ENCODE measurements at places on chromosomes 2 and 18.

DNA sequence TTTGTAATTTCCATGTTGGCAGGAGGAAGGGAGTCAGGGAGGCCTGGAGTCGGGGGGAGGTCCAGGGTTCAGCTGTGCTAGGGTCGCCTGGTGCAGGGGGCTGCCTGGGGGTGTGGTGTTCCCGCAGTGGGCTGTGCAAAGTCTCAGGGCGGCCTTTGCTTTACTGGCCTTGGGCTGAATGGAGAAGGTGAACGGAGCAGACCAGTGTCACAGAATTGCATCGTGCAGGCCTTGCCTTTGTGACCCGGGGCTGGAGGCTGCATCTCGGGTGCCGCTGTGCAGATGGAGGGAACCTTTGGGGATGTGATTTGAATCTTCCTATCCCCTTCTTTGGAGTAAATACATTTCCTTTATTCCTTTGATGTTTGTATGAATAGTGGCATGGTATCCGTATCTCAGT is 8.8 kb downstream of the SNTG2 start:
- DNase-seq = no peak

GRCh38 chr2:177281400-177282180 is 17.1 kb upstream of the NFE2L2 start:
- no peak for DNase-seq

DNA sequence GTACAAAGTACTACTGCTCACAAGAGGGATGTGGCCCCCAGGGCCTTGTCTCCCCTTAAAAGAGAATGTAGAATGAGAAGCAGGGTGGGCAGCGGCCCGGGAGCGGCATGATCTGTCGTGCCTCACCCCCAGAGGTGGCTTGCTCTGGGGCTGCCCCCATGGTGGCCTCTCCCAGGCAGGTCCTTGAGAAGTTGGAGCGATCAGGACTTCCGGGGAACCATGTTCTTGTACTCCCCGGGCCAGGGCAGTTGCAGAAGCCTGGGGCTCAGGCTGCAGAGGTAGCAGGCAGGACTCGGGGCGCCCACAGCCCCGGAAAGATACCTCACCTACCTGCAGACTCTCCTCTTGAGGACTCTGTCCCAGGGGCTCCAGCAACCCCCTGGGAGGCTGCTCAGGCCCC is 62.6 kb downstream of the CYP26B1 start:
- no peak for DNase-seq

DNA sequence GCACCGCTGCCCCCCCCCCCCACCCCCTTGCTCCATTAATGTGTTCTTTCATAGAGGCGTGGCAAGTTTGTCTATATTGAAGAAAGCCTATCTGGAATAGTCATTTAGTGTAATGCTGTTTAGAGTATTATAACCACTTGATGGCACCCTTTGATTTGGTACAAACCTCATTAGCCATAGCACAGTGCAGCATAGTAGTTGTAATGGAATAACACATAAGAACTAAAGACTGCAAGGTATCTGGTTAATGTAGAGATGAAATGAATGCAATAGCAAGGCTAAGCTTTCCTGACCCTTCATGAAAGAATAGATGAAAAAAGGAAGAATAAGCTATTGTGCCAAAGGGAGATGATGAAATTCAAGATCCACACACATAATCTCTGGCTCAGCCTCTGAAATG is 81.9 kb downstream of the EHBP1 start:
- no peak for DNase-seq

DNA sequence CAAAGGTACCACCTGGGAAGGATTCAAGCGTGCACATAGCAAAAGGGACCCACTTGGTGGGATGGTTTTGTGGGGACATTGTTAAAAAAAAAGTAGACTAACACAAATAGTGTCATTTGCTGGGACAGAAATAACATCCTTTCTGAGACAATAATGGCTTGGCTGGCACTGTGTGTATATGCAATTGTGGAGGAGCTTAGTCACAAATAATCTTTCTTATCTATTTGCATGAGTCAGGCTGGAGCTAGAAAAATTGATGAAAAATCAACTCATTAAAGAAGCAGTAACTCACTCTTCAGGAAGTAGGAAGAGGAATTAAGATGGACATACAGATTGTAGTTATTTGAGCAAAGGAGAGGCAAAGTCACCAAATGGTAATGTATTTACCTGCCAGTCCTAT is 29.5 kb upstream of the ITGB6 start:
- DNase-seq = no peak

DNA sequence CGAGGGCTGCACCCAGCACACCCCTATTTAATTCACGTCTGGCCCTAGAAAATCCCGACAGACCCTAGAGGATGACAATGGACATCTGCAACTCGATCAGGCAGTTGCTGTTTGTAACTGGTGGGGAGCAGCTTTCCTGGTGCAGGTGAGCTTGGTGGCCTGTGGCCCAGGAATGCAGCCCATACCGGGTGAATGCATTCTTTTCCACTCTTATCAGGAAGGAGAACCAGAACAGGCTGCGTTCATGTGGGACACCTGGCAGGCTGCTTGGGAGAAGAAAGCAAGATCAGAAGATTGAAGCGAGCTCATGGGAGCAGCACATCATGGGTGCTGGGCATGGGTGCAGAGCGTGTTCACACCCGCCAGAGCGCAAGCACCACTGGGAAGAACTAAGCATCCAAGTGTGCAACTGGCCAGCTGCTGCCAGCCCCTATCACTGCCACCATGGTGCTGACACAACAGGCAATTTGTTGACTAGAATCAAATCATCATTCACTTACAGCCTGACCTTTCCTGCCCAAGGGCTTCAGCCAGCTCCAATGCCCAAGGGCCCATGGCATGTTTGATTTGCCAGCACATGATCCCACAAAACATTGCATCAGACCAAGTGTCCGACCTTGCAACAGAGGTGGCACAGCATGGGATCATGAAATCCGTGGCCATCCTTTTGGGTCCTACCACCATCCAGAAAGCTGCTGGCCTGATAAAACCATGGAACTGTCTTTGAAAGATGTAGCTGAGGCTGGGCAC is 241.7 kb upstream of the ID2 start:
- no peak for DNase-seq

- no peak for DNase-seq
Measured at GRCh38 chr2:159266554-159266953, 19.9 kb downstream of the WDSUB1 start.

- no peak for DNase-seq
Measured at GRCh38 chr2:233972941-233973575, 55.9 kb downstream of the TRPM8 start.

DNA sequence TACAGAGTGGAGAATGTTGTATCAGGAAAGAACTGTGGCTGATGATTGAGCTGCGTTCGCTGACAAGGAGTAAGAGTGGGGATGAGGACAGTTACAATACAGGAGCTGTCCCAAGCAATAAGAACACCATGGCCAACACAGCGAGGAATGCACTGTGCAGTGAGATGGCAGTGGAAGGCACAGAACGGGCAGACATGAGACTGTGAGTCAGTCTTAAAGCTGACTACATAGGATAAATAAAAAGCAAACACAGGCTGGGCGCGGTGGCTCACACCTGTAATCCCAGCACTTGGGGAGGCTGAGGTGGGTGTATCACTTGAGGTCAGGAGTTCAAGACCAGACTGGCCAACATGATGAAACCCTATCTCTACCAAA is 89.8 kb downstream of the CABYR start:
- no peak for DNase-seq

- DNase-seq = no peak
Measured at GRCh38 chr2:42138163-42139015, 30.8 kb upstream of the EML4 start.

DNA sequence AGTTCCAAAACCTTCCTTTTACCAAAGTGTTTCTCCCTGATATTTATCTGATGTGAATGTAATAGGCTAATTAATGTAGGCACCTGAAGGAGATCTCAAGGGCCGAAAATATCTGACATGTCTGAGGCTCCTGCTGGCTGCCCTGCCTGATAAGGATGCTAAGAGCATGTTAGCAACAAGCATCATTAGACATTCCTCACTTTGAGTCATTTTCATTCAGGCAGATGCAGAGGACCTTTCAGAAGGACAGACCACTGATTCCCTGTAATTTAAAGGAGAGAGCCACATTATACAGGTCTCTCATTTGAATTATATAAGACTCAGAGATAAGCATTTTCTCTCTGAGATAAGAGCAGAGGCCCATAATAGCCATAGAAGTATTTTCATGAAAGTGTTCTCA is 222.4 kb upstream of the NCKAP5 start:
- no peak for DNase-seq

- no peak for DNase-seq
Measured at GRCh38 chr2:182890305-182890704, 23.9 kb upstream of the FRZB start.

GRCh38 chr2:239747274-239747673 is 277.9 kb downstream of the NDUFA10 start:
- no peak for DNase-seq

GRCh38 chr2:4995466-4995865 is 696.7 kb upstream of the SOX11 start:
- no peak for DNase-seq

GRCh38 chr2:43676322-43677050 is at the start of gene C1GALT1C1L:
C1GALT1C1L (minus strand) TSS chr2:43676429; CDS start chr2:43676322, 107 bp downstream.
- DNase-seq = no peak

DNA sequence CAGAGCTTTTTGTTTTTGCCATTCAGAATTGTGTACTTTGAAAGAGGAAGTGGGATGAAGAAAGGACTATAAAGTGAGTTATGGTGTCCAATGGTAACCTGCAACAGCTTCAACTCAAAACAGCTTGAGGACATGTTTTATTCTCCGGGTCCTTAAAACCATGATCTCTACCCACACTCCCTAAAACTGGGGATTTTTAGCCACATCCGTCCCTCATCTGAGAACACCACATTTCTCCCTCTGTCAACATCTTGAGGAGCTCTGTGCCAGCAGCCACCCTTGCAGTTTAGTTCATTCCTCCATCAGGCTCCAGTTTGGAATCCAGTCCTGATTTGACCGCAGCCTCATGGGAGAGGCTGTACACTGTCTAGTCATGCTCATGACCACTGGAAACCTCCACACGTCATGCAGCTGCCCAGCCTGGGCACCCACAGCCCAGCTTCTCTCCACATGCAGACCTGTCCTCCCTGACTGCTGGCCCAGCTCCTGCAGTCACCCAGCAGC is 62.6 kb downstream of the C18orf63 start:
- DNase-seq = no peak

DNA sequence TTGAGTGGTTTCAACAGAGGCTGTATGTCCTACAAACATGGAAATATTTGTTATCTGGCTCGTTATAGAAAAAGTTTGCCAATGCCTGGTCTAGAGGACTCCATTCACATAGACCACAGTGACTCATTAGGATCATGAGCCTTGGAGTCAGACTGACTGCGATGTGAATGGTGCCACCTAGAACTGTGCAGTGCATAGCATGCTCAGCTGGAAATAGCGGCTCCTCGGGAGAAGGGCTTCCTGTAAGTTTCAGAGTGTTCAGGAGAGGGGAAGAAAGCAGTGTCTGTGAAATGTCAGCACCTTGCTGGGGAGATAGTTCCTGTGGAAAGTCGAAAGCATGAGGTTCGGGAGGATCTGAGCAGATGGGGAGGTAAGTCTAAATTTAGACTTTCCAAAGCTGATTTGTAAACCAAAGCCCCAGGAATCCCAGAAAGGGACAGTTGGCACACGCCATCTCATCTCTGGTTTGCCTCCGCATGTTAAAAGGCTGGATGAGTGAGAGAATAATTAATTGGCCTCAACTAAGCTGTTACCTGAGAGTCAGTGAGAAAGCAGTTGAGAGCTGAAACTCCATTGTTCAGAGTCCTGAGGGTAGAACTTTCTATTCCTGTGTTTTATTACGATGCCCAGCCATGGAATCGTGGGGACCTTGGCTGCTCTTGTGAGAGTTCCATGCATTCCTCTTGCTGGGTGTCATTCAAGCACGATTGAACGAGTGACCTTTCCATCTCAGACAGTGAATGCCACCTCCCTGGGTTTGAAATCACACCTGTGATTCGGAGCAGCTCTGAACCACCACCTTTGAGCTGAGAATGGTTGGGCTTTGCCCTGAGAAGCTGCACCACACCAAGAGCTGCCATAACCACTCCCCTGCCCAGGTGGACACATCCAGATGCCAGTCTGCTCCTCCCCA is 99.5 kb downstream of the MAPK4 start:
- DNase-seq = no peak

- DNase-seq = peak; percentile 75
Measured at GRCh38 chr18:62524440-62525200, 1.8 kb downstream of the ZCCHC2 start.

DNA sequence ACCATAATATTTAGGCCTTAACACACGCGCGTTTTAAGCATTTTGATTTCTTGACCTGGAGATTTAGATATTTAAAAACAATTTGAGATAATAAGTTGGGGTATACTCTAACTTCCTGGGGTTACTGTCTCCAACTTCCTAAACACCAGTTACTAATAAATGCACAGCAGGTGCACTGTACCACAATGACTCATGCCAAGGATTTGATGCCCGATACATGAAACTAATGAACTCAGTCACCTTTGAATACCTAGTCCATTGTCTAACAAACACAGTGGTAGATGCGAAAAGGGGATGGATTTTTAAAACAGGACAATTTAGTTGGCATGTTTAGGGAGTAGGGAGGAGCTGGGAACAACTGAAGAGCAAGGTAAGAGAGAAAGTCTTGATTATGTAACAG is 21.2 kb downstream of the CABYR start:
- no peak for DNase-seq

GRCh38 chr18:22765896-22766295 is 167.2 kb upstream of the RBBP8 start:
- DNase-seq = no peak

GRCh38 chr18:62939926-62940325 is 224.6 kb downstream of the PHLPP1 start:
- no peak for DNase-seq

- DNase-seq = no peak
Measured at GRCh38 chr2:73003027-73003426, 68.5 kb downstream of the SFXN5 start.

DNA sequence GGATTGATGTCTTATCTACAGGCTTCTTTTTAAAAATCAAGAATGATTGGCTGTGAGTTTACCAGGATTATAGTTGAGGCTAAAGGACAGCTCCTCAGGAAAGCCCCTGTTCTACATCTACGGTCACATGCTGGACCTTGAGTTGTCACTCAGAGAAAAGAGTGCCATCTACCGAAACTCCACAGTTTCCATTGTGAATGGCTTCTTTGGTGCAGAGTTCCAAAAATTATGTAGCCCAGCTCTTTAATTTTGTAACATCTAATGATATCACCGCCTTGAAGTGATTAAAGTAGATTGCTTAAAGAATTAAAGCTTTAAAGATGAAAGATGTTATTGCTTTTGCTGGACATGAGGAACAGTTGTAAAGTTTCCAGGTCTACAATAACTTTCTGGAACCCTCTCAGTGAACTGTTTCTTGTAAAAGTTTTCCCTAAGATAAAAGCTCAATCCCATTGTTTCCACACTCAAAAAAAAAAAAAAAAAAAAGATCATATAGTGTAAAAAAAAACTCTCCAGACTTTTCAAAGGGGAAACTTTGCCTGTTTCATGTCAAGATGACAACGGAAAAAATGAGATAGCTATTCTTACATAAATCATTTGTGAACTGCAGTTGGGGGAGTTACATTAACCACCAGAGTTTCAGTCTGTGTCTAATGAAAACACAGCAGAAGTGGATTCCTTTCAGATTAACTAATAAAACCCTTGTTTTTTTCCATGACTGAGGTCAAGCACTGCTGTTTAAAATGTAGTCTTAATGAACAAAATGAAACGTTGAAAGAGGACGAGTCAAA is 4.3 kb downstream of the COL3A1 start:
- no peak for DNase-seq

Measured in hematopoietic multipotent progenitor cell treated with erythropoietin and hydrocortisone succinate and interleukin-3 and kit ligand, for 17 days (in vitro differentiated cells).